IPS DF 19.7 (cell line): ENCODE measurements at places on chromosomes 12 and 14.

GRCh38 chr14:65170318-65170717 is 68.0 kb upstream of the MAX start:
- DNase-seq = no peak

DNA sequence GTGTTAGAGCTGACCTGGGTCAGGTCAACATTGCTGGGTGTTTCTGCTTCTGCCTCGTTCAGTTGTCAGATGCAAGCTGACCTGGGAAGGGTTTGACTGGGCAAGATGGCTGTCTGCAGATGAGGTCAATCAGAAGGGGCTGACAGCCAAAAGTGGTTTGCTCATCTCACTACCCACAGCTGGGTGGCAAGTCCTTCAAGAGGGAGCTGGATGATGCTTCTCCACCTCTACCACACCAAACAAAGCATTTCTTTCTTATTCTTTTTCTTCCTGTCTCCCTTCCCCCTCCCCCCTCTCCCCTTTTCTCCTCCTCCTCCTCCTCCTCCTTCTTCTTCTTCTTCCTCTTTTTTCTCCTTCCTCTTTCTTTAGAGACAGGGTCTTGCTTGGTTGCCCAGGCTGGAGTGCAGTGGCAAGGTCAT is 268.2 kb upstream of the PLEKHG7 start:
- no peak for DNase-seq

- DNase-seq = peak; percentile 12
Observed at GRCh38 chr14:101151226-101151926, 247.9 kb upstream of the RTL1 start.

DNA sequence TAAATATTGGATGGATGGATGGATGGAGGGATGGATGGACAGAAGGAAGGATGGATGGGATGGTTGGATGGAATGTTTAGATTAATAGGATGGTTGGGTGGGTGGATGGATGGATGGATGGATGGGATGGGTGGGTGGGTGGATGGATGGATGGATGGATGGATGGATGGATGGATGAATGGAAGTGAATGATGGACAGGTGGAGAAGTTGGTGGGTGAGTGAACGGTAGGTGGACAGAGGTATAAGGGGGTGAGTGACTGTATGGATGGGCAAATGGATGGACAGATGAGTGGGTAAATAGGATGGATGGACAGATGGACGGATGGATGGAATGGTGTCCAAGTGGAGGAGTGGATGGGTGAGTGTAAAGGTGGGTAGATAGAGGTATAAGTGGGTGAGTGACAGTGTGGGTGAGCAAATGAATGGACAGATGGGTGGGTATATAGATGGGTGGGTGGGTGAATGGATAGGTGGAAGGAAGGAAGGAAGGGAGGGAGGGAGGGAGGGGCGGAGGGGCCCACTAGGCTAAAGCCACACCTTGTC is 41.9 kb downstream of the HRK start:
- DNase-seq = no peak

GRCh38 chr12:109827566-109828550 is 5.3 kb downstream of the TRPV4 start:
- no peak for DNase-seq

DNA sequence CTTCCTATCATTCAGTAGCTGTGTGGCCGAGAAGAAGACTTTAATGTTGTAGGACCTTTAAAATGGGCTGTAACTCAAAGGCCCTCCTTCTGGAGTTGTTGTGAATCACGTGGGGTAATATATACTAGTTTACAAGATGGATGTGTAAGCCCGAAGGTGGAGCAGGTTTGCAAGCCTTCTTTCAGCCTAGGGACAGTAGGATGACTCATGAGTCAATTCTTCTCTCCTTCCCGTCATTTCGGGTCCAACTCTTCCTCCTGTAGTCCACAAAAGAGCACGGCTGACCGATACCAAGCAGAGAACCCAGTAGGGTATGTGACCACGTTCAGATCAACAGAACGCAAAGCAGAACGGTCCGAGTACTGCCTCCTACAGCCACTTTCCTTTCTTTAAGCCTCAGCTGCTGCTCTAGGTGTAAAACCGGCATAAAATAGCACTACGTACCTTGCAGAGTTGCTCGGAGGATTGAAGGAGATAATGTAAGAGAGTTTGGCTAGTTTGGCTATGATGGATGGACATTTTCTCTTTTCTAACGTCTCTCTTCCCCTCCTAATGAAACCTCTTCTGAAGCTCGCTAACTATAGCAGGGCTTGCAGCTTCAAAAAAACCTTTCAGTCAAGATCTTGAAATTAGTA is 1.3 kb upstream of the RASSF3 start:
- no peak for DNase-seq

GRCh38 chr12:94225506-94225905 is 77.1 kb downstream of the PLXNC1 start:
- no peak for DNase-seq

- DNase-seq = no peak
Observed at GRCh38 chr14:58107947-58108552, 44.0 kb downstream of the ARMH4 start.

- no peak for DNase-seq
Observed at GRCh38 chr12:86727160-86727559, 471.0 kb upstream of the MGAT4C start.

GRCh38 chr14:80202888-80203562 is 8.3 kb downstream of the DIO2 start:
- no peak for DNase-seq

DNA sequence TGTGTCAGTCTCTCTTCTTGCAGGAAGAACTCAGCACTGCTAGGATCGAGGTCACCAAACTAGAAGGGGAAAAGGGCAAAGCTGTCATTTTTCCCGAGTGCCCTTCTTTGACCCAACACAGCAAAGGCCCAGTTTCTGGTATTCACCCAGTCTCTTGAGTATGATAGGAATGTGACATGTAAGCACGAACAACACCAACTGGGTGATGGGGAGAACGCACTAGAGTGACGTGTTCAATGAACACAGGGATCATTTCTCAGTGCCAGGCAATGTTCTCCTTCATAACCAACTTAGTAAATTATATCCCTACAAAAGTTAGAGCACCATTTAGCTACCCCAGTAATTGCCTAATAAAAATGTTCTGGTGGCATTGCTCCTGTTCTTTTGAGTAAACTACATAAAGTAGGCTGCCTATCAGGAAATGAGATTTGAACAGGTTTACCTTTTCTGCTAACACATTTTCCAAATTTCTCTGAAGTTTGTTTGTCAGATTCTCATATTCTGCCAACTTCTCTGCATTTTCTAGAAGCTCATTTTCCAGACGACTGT is 64.5 kb downstream of the NIN start:
- DNase-seq = no peak
